ENCODE measurements at places on chromosomes 2 and 18.

DNA sequence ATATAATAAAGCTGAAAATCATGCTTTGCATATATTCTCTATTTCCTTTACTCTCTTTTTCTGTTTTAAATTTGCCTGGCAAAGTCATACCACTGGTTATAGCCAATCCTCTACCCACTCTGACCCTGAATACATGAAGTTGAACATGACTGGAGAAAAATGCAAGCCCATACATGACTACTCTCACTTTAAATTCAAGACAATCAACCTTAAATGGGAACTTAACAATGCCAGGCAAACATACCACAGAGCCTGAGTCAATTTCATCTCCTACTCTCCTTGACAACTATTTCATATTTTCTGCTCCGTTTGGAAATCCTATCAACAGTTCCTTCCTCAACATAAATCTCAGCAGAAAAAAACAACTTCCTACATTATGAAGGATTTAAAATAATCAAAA is 22.6 kb downstream of the RAD51AP2 start:
- no peak for DNase-seq

- no peak for DNase-seq
Measured at GRCh38 chr2:191670787-191671186, 7.1 kb upstream of the NABP1 start.

DNA sequence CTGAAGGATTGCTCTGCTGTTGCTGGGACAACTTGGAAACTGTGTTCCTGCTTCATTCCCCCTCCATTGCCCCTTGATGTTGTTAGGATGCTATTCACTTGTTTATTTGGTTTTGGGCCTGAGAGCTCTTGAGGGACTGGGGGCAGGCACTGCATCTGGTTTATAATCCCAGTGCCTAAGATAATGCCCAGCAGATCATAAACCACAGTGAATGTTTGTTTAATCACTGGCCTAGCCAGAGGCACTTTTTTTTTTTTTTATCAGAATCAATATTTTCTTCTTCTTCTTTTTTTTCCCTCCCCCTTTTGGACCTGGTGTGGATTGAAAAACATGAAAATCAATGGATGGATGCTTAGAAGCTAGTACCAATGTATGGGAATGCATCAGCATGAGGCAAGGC is 38.1 kb downstream of the KCNS3 start:
- no peak for DNase-seq

DNA sequence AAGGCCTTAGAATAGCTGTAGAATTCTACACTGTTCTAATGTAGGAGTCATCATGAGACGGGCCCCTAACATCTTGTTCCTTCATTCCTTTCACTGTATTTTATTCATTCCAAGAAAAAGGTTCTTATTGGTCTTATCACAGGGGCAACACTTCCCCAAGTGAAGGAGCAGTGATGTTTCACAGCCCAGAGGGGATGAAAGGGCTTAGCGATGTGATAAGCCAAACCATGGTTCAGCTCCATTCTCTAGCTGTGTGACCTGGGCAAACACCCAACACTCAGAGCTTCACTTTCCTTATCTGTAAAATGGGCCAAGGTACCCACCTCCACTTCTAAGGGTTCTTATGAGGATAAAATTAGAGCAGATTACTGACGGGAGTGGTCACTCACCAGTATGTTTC is 25.4 kb upstream of the HS6ST1 start:
- no peak for DNase-seq

DNA sequence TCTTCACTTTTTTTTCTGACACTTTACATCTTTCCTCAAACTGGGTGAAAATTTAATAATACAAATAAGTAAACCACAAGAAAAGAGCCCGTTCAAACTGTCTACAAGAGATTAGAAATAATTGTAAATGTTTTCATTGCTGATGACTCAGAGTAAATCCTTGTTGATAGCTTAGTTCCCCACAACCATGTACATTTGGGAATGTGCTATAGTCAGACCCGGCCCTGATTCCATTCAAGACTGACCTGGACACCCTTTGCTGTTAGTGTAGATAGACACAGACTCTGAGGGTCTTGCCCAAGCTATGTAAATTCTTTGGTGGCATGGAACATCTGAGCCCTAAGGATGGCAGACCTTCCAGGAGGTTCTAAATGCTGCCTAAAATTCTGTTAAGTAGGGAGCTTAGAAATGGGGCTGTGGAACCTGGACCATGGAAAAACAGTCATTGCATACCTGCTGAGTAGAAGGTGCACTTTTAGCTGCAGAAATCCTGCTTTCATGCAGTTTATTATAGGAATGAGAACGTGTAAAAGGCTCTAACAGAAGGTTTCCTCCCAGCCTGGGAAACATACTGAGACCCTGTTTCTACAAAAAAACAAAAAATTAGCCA is 3.7 kb downstream of the MALT1 start:
- no peak for DNase-seq

All from stimulated activated CD4-positive, alpha-beta T cell treated with anti-CD3 and anti-CD28 coated beads, Interleukin-4, amount 100 ng/mL, for 48 hours (primary cell).